ENCODE measurements at places on chromosomes 16 and 17. TPM values are rescaled to one million over a fixed set of nuclear protein-coding genes. Genes with fewer than 3 reads are reported as not detected.

DNA sequence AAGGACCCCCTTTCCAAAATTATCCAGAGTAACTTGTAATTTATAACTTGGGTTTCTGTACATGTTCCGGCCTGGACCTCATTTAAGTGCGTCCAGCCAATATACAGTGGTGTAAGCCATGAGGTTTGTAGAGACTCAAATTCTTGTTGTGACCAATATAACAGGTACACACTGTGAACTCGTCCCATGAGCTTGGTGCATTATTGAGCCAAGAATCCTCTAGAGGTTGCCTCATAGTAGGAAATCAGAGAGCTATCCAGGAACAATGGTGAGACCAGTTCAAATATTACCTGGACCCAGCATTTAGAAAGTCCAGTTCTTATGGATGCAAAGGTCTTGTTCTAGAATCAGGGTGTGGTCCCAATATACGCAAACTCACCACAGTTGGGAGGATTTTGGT is 138.2 kb downstream of the NPIPB5 start:
- no peak for DNase-seq

DNA sequence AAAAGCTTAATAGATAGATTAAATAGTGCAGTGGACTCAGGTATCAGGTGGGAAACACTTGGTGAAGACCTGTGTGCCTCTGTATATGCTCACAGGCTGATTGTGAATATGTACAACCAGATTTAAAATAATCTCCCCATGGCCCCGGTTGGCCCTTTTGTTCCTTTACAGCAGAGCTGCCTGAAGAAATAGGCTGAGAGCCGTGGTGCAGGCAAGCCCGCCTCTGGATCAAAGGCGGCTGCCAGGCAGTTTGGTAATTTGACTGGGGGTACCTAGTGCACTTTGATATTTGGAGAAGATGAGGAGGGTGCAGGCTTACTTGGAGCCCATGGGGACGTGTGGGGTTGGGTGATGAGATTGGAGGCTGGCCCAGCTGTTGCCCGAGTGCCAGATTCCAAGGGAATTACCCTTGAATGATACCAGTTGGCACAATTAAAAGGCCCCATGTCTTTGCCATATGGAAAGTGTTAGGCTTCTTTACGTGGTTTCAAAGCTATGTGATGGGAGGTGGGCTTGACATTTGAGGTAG is 5.0 kb downstream of the NKD1 start:
- no peak for DNase-seq

DNA sequence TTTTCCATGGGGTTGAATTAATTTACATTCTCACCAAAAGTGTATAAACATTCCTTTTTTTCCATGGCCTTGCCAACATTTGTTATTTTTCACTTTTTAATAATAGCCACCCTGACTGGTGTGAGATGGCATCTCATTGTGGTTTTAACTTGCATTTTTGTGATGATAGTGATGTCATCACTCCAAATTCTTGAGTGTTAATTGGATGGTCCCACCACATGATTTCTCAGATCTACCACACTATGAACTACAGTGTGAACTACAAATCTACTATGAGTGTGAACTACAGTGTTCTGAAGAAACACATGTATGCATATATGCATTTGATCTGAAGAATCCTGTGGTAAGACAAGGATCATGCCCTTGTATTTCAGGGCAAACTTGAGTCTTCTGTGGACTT is 340.1 kb downstream of the ABCC12 start:
- no peak for DNase-seq

The ITGAD gene
- total RNA-seq: 0.06 TPM

The NOG gene
- total RNA-seq: 7.6 TPM

DNA sequence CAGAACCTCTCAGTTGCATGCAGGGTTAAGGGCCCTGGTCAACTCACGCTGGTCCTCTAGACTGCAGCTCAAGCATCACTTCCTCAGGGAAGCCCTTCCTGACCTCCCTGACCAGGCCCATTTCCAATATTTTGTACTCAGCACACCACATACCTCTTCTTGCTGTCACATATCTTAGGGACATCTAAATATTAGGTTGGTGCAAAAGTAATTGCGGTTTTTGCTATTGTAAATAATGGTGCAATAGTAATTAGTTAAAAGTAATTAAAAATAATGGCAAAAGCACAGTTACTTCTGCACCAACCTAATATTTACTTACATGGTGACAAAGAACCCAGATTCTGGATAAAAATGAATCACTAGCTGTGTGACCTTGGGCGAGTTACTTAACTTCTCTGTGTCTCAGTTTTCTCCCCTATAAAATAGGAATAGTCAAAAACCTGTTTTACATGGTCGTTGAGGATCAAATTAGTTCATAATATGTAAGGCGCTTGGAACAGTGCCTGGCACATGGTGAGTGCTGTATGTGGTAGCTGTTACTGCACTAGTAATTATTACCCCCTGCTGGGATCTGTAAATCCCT is 177.4 kb downstream of the PRKCB start:
- DNase-seq: no peak

The AATF gene
- total RNA-seq: 20.9 TPM

DNA sequence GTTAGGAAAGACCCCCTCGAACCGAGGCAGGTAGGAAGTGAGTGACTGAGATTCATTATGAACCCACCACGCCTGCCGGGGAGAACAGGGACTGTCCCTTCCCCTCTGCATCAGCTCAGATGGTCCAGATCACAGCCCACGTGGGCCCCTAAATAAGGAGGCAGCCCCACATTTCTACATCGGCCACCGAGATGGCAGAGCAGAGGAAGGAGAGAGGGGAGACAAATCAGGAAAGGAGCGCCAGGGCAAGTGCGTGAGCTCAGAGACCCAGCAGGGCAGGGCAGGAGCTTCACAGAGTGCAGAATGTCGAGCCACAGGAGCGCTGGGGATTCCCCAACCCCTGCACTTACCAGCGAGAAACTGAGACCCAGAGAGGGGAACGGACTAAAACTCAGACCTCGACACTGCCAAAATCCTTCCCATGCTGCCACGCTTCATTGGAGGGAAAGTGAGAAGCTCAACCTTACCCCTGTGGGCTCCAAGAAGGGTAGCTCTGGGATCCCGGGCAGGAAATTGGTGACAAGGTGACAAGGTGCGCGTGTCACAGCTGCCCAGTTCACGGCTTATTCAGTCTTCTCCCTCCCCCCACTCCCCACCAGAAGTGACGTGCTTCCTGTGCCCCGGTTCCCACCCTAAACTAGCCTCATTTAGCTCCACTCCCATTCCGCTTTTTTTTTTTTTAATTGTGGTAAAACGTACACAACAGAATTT is at the start of gene ICAM2:
ICAM2 (minus strand) TSS at position 578 of the 711 bp plus-strand sequence. CDS start 13,942 bp downstream, outside the sequence.
- no peak for DNase-seq

- DNase-seq: no peak
These were observed 35.6 kb upstream of the CBFA2T3 start for GRCh38 chr16:89012622-89012995.

GRCh38 chr16:87437911-87438610 is 45.9 kb downstream of the MAP1LC3B start:
- DNase-seq: no peak

DNA sequence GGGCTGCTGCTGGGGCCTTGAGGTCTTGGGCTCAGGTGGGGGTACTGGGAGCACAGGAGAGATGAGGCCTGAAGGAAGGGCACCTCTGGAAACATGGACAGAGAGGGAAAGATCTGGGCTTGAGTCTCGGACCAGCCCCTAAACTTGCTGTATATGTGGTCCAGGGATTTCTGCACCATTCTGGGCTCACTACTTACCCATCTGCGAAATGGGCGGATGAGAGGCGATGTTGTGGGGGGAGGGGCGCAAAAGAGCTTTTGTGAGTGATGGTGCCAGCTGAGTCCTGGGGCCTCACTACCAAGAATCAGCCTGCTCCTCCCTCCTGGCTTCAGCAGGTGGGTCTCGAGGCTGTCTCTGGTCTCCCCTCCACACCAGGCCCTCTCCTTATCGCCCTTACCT is 285 bp downstream of the C17orf99 start:
- no peak for DNase-seq
